ENCODE measurements at places on chromosomes 3 and 15.

DNA sequence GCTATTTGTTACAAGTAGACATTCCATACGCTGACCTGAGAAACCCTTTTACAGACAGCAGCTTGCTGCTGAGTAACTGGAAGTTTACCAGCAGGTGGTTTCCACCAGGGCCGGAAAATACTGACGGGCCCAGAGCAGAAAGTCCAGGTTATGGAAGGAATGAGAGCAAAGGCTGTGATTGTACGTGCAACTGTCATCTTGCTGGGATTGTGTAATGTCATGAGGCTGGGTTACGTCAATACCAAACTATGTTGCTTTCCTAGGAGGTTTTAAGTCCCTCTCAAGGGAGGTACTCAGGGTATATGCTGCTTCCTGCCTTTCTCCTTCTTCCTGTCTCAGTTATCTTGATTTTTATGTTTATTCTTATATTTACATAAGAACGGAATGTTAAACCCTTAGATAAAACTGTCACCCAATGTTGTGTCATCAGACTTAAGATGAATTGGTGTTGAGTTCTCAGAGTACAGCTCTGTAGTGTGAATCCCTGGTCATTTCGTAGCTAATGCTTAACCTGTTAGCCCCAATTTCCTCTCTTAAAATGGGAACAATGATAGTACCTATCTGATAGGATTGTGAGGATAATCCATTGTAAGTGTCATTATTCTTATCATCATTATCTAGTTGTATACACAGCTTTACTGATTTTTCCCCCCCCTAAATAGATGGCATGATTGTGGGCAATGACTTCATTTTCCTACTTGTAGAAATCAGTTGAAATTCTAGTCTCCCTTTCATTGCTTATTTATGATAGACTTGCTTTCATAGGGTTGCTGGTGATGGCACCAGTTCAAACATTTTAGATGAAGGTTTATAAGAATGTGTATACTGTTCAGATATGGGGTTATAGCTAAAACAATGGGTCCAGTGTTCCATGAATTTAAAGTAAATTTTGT, 101.4 kb downstream of the FNDC3B start:
- DNase-seq: peak; percentile 72

GRCh38 chr3:186219211-186219638, 110.3 kb upstream of the ETV5 start:
- no peak for DNase-seq

GRCh38 chr15:39287322-39288195, 293.3 kb upstream of the THBS1 start:
- no peak for DNase-seq

GRCh38 chr15:62749036-62749815, 293.3 kb upstream of the TPM1 start:
- no peak for DNase-seq

DNA sequence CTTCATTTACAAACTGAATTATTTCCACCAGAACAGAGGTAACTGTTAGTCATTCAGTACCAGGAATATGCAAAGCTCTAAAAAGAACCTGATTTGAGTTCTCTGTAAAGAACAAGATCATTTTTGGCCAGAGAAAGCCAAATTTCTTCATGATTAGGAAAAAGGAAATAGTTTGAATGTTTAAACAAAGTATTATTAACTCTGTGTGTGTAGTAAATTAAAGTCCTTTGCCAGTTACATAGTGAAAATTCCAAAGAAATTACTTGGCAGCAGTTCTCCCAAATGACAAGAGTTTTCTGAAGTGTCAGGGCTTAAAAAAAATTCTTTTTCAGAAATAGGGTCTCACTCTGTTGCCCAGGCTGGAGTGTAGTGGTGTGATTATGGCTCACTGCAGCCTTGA, 24.5 kb downstream of the QTRT2 start:
- DNase-seq: no peak

GRCh38 chr15:64897345-64897985, 14.2 kb upstream of the ANKDD1A start:
- peak; percentile 79 for DNase-seq

- DNase-seq: no peak
These were observed 15.7 kb downstream of the PDIA5 start for GRCh38 chr3:123082370-123083065.

- no peak for DNase-seq
These were observed 34.7 kb downstream of the LMLN start for GRCh38 chr3:197994736-197995135.

DNA sequence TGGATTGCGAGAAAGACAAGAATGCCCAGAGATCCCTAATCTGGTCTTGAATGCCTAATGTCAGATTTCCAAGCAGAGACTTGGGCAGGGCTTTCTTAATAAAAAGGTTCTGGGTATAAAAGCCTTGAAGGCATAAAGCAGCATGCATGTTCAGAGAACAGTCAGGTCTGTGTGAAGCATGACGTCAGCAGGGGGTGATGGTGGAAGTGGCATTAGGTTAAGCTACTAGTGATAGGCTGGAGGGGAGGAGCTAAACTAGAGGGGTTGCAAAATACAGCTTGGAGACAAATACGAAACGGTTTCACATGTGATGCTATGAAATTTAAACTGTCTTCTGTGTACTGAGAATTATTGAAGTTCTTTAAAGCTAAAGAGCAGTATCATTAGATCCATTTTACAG, 125.6 kb downstream of the VPS8 start:
- DNase-seq: no peak

DNA sequence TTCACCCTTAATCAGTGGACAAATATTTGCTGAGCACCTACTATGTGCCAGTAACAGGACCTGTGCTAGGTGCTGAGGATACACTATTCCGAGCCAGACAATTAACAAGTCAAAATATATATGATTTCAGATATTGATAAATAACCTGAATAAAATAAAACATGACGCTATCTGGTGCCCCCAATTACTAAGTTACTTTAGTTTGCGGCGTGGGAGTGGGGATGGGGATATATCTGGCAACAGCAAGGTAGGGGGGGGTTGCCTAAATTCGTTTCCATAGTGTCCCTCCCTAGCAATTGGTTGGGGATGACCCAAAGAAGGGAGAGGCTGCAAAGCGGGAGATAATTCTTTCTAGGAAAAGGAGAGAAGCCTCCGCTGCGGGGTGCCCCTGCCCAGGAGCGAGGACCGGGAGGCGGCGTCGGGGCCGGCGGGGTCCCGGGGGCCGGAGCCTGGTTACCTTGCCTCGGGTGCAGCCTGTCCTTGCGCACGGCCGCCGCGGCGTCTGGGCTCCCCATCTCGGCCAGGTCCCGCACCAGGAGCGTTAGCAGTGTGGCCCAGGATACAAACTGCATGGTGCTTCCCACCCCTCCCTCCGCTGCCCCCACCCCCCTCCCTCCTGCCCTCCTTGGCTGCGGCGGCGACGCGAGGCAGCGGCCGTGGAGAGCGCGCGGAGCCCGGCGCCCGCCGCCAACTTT, 567 bp downstream of the ADAMTS9 start:
- no peak for DNase-seq

GRCh38 chr3:128584412-128585020, 66.1 kb downstream of the RPN1 start:
- DNase-seq: peak; percentile 88

DNA sequence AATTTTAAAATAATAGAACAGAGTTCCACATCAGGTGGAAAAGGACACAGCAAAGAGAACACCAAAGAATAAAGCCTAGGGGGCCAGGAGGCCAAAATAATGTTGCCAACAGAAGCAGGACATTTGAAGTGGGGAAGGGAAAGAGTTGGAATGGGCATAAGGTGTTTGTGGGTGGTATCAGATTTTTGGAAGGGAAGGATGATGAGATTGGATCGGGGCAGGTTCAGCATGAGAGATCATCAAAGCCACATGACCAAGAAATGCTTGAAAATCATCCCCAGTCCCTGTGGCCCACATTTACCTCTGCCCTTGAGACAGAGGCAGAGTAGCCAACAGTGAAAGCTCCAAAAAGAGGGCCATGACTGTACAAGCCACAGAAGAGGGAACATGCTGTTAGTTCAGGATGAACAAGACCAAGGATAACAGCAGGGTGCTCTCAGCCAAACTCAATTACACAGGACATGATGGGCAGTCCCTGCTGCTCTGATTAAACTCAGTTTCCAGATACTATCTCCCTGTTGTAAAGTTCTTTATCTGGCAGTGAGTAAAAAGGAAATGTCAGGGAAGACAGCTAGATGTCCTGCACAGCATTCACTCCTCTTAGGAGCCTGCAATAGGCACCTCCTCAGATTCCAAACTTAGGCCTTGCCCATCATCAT, 32.5 kb downstream of the RAB27A start:
- DNase-seq: no peak

- DNase-seq: no peak
These were observed 156.9 kb upstream of the EIF1B start for GRCh38 chr3:40152482-40153133.

DNA sequence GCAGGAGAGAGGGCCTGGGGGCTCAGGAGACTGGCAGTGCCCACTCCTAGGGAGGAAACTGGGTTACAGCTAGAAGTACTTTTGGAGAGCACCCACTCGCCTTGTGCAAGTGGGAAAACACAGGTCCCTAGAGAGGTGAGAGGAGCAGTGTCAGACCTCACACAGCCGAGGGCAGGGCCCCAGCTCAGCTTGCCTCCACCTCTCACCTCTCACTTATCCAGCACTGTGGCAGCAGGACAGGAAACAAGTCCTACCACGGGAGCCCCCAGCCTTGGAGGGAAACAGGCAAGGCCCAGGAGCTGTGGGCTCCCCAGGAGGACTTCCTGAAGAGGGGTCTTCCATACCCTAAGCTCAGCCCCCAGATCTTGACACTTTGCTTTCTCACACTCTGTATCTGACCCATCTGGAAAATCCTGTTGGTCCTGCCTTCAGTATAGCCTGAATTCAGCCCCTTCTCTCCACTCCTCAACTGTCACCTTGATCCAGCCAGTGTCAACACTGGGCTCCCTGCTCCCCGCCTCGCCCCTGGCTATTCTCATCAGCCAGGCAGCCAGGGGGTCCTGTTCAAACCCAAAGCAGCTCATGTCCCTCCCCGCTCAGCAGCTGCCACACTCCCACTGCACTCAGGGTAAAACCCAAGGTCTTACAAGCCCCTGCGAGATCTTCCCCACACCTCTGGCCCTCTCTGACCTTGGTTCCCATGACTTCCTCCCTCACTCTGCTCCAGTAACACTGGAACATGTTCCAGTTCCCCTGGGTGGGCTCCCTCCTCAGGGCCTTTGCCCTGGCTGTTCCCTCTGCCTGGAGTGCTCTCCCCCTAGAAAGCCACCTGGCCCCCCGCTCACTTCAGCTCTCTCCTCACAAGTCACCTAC, 870 bp upstream of the TMEM40 start:
- peak; percentile 53 for DNase-seq

- no peak for DNase-seq
These were observed 161.3 kb downstream of the OCA2 start for GRCh38 chr15:27937851-27938250.

DNA sequence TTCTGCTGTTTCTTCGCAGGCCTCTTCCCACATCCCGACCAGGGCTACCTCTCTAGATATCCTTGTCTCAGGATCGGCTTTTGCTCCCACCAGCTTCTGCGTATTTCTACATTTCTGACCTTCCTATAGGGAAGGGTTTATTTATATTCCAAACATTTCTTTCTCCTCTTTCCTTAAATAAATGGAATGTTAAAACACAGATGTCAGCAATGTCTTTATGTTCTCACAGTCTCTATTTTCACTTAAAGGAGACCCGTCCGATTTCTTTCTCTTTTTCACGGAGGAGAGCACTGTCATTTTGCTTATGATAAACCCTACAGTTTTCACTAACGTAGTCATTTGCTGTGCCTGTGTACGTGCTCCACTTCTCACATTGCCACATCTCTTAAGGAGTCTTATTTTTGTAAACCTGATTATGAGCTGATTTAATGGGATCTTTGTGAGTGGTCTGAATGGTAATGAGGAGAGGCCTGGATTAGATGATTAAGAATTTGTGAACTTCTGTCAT, 630 bp downstream of the KIF15 start:
- DNase-seq: no peak

DNA sequence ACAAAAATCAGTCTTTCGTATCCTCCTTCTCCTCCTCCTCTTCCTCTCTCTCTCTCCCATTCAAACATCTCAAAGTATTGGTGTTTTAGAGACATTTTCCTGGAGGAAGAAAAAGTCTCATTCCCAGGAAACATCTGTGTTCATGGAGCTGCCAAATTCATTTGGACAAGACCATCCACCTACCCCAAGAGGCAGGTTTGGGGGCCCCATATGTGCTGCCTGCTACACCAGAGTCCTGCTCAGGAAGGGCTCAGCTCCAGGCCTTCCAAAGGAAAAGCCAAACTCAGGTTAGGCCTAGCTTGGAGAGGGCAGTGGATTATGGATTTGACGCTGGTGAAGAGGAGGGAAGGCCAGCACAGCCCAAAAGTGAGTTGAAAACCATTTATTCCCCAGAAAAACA, 131.2 kb downstream of the SRGAP3 start:
- no peak for DNase-seq

- no peak for DNase-seq
These were observed 17.2 kb downstream of the CASR start for GRCh38 chr3:122200661-122201060.

DNA sequence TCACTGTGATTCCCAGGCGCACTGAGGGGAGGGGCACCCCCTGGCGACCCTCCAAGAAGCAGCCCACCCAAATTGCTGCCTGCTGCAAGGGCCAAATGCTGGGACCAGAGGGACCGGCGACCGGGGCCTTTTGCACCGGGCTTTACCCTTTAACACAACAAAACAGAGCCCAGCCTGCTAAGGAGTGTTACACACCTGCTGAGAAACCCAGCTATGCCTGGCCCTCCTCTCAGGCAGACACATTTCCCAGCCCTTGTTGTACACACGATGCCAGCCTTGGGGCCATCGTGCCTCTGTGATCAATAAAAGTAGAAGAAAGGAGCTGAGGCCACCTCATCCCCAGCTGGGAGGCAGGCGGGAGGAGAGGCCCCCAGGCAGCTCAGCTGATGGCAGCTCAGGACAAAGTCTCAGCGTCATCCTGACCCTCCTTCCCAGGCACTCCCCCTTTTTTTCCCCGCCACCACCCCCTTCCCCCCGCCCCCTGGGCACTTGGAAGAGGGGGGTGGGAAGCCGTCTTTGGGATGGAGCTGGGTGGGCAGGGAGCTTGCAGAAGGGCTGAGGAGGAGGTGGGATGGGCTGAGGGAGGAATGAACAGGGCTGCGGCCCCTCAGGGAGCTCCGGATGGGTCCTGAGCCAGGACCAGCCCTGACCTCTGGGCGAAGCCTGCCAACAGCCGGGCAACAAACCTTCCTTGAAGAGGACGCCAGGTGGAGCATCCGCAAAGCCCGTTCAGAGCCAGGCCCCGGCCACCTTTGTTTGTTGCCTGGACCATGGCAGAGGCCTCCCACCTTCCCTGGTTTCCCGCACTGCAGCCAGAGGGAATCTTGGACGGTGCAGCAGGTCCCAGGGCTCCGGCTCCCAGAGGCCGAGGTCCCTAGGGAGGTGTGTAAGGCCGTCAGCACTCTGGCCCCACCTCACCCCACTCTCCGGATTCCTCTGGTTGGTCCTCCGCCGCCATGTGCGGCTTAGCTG, 45.9 kb upstream of the SEC61A1 start:
- DNase-seq: no peak

DNA sequence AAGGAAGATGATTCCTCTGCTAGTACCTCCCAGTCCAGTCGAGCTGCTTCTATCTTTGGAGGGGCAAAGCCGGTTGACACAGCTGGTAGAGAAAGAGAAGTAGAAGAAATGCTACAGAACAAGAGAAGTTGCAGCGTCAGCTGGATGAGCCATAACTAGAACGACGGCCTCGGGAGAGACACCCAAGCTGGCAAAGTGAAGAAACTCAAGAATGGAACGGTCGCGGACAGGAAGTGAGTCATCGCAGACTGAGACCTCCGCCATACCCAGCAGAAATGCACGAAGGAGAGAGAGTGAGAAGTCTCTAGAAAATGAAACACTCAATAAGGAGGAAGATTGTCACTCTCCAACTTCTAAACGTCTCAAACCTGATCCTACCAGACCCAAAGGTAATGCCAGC, 19.0 kb upstream of the PARP14 start:
- no peak for DNase-seq

- DNase-seq: no peak
These were observed 44.6 kb downstream of the LDHAL6B start for GRCh38 chr15:59251001-59251845.

Measured in ureter (tissue), 1 donor.